ENCODE measurements at places on chromosomes 11 and 22. TPM values are rescaled to one million over a fixed set of nuclear protein-coding genes. Genes with fewer than 3 reads are reported as not detected.

- no peak for DNase-seq
Measured at GRCh38 chr11:96085319-96085930, 161.5 kb upstream of the MTMR2 start.

KCNJ4 gene
- 0.29 TPM for total RNA-seq

ZNF214 gene
- 0.34 TPM for total RNA-seq

DNA sequence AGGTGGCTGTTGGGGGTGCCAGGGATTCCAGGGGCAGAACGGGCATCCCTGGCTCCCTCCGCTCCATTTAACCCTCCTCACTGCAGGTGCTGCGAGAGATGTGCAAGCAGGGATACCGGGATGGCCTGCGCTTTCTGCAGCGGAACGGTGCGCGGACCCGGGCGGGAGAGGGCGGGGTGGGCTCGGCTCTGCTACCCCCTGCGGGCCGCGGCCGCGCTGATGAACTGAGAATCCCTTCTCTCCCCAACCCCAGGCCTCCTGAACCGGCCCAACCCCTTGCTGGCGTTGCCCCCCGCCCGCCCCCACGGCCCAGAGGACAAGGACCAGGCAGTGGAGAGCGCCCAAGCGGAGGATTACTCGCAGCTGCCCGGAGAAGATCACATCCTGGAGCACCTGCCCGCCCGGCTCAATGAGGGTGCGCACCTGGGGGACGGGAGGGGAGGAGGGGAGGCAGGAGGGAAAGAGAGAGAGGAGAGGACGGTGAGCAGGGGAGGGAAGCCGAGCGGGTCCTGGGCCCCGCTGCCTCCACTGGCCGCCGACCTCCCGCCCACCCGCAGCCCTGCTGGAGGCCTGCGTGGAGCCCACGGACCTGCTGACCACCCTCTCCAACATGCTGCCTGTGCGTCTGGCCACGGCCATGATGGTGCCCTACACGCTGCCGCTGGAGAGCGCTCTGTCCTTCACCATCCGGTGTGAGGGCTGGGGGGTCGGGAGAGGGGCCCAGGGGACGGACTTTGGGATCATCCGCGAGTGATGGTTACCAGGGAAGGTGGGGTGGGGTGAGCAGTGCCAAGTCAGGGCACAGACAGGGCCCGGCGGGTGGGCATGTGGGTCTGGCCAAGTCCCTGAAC, 4.1 kb upstream of the CRACR2B start:
- DNase-seq = no peak

OR8D4 gene
- total RNA-seq = not detected

DNA sequence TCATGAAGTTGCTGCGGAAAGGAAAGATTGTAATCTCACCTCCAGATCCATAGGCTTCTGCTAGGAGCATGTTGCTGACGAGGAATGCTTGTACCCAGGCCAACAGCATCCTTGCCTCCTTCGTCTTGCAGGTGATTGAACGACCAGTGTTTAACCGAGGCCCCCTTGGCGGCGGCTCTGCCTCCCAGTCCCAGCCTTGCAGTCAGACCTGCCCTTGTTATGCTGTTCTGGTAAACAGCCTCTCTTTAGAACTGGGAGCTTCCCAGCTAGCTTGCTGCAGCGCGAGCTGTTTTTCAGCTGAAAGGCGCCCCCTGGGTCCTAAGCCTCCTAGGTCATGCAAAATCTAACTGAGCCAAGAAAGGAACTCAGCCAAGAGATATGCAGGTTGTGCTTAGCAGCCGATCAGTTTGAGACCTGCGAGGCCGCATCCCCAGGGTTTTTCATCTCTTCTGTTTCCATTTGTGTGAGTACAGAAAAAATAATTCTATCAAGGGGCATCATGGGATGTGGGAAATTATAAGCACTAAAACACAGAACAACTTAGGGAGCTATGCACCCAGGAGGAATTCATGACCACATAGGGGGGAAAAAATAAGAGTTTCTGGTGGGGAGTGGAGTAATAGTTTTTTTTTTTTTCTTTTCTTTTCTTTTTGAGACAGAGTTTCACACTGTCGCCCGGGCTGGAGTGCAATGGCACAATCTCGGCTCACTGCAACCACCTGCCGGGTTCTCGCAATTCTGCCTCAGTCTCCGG, at the start of gene PIK3IP1:
Gene PIK3IP1 (minus strand): TSS at position 253 of the 754 bp plus-strand sequence. CDS start 144 bp downstream, at position 109.
- DNase-seq = peak; percentile 98

DNA sequence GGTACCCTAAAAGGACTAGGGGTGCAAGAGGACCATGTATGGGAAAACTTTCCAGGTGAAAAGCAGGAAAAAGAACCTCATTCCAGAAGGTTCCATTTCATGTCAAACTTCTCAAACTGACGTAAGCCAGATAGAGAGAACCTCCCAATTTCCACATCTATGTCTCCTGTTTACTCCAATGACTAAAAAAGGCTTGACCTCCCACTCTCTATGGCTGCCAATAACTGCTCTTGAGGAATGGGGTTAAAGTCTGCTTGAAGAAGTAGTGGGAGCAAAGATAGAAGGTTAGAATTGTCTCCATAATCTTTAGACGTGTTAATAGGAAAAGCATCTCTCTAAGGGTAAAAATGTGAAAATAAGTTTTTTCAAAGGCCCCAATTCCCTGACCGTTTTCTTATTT, 38.0 kb downstream of the DCUN1D5 start:
- DNase-seq = no peak

- DNase-seq = peak; percentile 97
Measured at GRCh38 chr11:33257897-33258630, 883 bp downstream of the HIPK3 start.

SCGB1A1 gene
- not detected for total RNA-seq

- DNase-seq = no peak
Measured at GRCh38 chr22:23722724-23723123, 28.2 kb downstream of the ZNF70 start.

PRSS23 gene
- total RNA-seq = 7.5 TPM

- DNase-seq = no peak
Measured at GRCh38 chr11:128579798-128580504, 7.4 kb downstream of the ETS1 start.

DNA sequence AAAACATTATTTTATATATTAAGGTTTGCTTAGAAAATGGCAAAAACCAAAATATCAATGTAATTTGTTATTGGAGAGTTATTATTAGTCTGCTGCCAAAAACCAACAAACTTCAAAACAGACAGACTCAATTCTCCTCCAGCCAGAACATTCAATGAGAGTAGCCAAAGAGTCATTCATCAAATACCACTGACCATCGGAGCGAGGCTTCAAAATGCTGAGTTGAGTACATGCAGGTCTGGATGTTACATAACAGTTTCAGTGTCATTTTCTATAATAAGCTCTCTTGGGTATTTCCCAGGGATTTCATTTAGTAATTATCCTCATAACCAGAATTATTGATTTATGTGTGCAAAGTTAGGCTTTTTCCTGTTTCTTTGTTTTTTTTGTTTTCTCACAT, 42.6 kb downstream of the CHST1 start:
- DNase-seq = no peak

DNA sequence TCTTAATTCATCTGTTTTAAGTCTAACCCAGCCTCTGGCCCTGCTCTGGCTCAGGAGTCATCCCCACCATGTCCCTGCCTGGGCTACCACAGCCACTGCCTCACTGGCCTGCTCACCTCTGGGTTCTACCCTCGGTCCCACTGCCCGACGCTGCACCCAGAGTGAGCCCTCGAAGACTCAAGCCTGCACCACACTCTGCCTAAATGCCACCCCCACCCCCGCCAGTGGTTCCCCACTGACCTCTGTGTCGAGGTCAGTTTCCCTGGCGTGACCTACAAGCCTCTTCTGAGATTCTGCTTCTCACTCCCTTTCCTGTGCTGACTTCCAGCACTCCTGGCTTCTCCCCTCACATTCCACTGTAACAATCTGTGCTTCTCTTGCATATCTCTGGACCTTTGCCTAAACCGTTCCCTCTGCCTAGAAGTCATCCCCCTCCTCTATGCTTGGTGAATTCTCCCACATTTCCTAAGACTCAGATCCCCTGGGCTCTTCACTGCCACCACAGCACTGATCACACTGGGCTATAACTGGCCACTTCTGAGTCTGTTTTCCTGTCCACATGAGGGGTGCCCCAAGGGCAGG, 12.5 kb upstream of the PDE2A start:
- no peak for DNase-seq

GRCh38 chr11:94877443-94878200, 95.7 kb downstream of the CWC15 start:
- DNase-seq = peak; percentile 31

DNA sequence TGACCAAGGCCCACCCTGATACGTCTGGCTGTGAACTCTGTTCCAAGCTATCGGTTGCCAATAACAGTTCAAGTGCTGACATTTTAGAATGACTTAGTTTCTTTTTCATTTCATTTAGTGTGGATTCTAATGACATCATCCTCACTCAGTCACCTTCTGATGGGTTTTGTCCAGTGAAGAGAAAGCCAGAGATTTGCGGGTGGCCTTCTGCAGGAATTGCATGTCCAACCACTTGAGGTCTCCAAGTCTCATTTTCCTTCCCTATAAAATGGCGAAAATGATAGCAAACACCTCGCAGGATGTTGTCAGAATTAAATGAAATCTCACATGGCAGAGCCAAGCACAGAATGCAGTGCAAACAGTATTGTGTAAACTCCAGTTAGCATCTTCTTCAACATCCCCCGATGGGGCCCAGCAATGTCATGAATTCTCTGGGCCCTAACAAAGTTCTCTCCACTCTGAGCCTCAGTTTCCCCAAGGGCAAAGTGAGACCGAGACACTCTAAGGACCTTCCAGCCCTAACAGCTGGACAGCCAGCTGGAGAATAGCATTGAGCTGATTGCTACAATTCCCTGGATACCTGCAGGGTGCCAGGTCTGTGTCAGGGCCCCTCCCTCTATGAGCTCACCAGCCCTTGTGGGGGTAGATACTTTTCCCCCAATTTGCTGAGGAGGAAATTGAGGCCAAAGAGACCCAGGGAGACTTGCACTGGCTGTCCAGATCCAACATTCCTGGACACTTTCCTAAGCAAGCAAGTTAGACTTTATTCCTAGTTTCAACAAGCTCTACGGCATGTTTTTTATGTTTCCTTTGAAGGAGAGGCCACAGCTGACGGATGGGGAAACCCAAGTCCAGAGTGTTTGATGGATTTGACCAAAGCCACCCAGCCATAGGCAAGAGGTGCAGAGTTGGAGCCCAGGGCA, 286.7 kb downstream of the MN1 start:
- peak; percentile 20 for DNase-seq

MEI1 gene
- not detected for total RNA-seq

- no peak for DNase-seq
Measured at GRCh38 chr22:42673898-42674401, 24.8 kb upstream of the CYB5R3 start.

GRCh38 chr11:116177521-116178210, 595.1 kb downstream of the BUD13 start:
- DNase-seq = no peak

GRCh38 chr11:1394936-1395772, 5.4 kb downstream of the BRSK2 start:
- DNase-seq = no peak

OR5B21 gene
- not detected for total RNA-seq

SMDT1 gene
- total RNA-seq = 13.7 TPM

- no peak for DNase-seq
Measured at GRCh38 chr11:70818351-70818750, 420.0 kb downstream of the CTTN start.

SHANK3 gene
- total RNA-seq = 8.2 TPM

GRCh38 chr11:68897441-68897840, 6.2 kb downstream of the MRPL21 start:
- no peak for DNase-seq

PLA2G3 gene
- total RNA-seq = 6.5 TPM

IFITM1 gene
- total RNA-seq = 114 TPM

NTM gene
- 4.8 TPM for total RNA-seq

DNA sequence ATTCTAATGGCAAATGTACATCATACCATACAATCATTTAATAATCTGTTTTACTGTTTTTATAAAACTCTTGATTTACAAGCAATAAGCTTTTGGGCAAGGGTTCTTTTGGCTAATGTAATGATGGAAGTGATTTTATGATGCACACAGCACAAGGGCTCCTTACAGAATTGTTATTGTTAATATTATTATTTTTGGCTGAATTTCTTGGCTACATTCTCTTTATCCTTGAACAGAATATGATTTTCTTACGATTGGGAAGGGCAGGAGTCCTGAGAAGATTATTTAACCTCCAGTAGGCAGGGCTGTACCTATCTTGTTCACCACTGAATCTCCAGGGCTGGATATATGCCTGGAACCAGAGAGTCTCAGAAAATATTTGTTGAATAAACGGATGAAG, 70.4 kb upstream of the ARHGAP20 start:
- DNase-seq = no peak

DDX25 gene
- not detected for total RNA-seq

IGLL1 gene
- not detected for total RNA-seq

GRCh38 chr22:47465222-47465621, 702.8 kb downstream of the TBC1D22A start:
- no peak for DNase-seq

- no peak for DNase-seq
Measured at GRCh38 chr11:121607341-121607740, 154.6 kb upstream of the SORL1-AS1 start.

DNA sequence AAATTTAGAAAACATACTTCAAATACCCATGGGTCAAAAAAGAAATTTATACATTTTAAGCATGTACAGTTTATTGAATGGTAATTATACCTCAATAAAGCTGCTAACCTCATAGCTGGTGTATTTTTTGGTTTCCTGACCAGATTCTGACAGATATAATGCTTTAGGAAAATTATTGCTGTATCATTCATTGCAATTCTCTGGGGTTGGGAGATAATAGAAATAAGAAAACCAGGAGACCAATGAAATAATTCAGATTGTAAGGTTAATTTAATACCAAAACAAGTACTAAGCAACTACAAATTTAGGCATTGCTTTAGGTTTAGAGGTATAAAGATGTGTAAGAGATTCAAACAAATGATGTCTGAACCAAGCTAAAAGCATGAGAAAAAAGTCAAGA, 120.1 kb downstream of the ENTHD1 start:
- no peak for DNase-seq

- no peak for DNase-seq
Measured at GRCh38 chr11:21771097-21771496, 421.8 kb upstream of the ANO5 start.
